ENCODE measurements at places on chromosomes 3 and 15. TPM values are rescaled to one million over a fixed set of nuclear protein-coding genes. Genes with fewer than 3 reads are reported as not detected.

CX3CR1 gene
- 0.04 TPM for total RNA-seq

PXK gene
- total RNA-seq = 5.9 TPM

CD80 gene
- not detected for total RNA-seq

CTXN2 gene
- 0.02 TPM for total RNA-seq

GABRG3 gene
- 0.49 TPM for total RNA-seq

GP9 gene
- total RNA-seq = not detected

LMAN1L gene
- total RNA-seq = not detected

CHRFAM7A gene
- 8.2 TPM for total RNA-seq

SAMMSON gene
- not detected for total RNA-seq

CYP8B1 gene
- not detected for total RNA-seq

FBXW12 gene
- not detected for total RNA-seq

GOLGA6L22 gene
- total RNA-seq = not detected

NAALADL2 gene
- not detected for total RNA-seq

ALG1L2 gene
- total RNA-seq = not detected

MCTP2 gene
- total RNA-seq = not detected

TM4SF4 gene
- total RNA-seq = 35.9 TPM

P2RY14 gene
- total RNA-seq = not detected

SLC27A2 gene
- 38.5 TPM for total RNA-seq

SLC35G2 gene
- 24.6 TPM for total RNA-seq

RTP4 gene
- not detected for total RNA-seq

LRTM1 gene
- total RNA-seq = not detected

SLC24A5 gene
- total RNA-seq = not detected

PYGO1 gene
- total RNA-seq = 6.8 TPM

COL6A5 gene
- total RNA-seq = not detected

ACP3 gene
- total RNA-seq = not detected

ADGRG7 gene
- total RNA-seq = not detected

CHRM5 gene
- not detected for total RNA-seq

HTR3E gene
- not detected for total RNA-seq

TBL1XR1 gene
- total RNA-seq = 16.2 TPM

ATP8B4 gene
- total RNA-seq = 1.1 TPM

IL17RE gene
- total RNA-seq = 1.6 TPM

SIN3A gene
- total RNA-seq = 33.5 TPM

CCK gene
- 1.7 TPM for total RNA-seq

ALPK3 gene
- 0.10 TPM for total RNA-seq

SLC28A2 gene
- not detected for total RNA-seq

ANO10 gene
- total RNA-seq = 21.5 TPM

USP8 gene
- total RNA-seq = 42.8 TPM

TMEM108 gene
- total RNA-seq = not detected

MRAS gene
- total RNA-seq = 11.0 TPM

DUOXA1 gene
- 0.03 TPM for total RNA-seq

GUCA1C gene
- total RNA-seq = not detected

C3orf49 gene
- not detected for total RNA-seq

ARGFX gene
- total RNA-seq = not detected

SLC2A2 gene
- total RNA-seq = not detected

DHFR2 gene
- 3.2 TPM for total RNA-seq

GHSR gene
- total RNA-seq = not detected

GPR149 gene
- total RNA-seq = not detected

MKRN2OS gene
- total RNA-seq = not detected

ELP6 gene
- total RNA-seq = 26.2 TPM

AP3B2 gene
- total RNA-seq = 0.77 TPM

ALAS1 gene
- total RNA-seq = 42.1 TPM

COLQ gene
- 0.24 TPM for total RNA-seq

REC114 gene
- total RNA-seq = not detected

CPLX3 gene
- not detected for total RNA-seq

MEGF11 gene
- total RNA-seq = 0.47 TPM
